ENCODE measurements at places on chromosomes 16 and 17.
A peak's percentile ranks its signal among the peaks of the same experiment; 100 is the strongest.

DNA sequence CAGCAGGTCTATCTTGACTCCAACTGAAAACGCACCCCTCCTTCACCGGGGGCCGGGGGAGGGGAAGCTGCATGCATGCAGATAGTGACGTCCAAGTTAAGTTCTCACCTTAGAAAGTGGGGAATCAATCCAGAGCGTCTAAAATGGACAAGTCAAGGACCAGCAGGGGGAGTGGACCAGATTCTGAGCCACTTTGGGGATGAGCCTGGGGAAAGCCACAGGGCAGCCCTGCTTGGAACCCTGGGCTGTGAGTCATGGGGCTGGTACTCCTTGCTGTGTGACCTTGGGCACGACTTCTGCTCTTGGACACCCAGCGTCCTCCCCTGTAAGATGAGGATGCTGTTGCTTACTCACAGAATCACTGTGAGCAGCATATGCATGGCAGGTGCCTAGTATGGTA, 9.1 kb downstream of the TNFRSF13B start:
- no peak for DNase-seq

DNA sequence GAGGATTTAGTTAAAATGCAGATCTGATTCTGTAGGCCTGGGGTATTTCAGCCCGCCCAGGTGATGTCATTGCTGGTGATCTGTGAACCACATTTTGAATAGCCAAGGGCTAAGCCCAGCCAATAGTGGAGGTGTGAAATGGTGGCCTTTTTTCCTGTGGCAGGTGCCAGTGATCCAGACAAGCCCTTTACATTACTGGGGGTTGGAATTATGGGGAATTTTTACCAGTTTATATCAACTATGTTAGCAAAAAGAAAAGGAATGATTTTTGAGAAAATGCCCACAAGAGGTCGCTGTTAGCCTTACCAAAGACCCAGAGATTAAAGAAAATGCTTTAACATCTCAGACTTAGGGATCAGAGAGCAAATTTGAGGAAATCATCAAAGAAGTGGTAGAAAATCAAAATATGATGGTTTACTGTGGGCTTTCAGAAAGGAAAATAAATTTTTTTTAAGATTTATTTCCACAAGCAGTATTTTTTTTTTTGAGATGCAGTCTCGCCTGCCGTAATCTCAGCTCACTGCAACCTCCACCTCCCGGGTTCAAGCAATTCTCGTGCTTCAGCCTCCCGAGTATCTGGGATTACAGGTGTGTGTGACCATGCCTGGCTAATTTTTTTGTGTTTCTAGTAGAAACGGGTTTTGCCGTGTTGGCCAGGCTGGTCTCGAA, 3.9 kb downstream of the VPS35L start:
- no peak for DNase-seq

GRCh38 chr16:10929853-10930754, 12.2 kb downstream of the DEXI start:
- no peak for DNase-seq

DNA sequence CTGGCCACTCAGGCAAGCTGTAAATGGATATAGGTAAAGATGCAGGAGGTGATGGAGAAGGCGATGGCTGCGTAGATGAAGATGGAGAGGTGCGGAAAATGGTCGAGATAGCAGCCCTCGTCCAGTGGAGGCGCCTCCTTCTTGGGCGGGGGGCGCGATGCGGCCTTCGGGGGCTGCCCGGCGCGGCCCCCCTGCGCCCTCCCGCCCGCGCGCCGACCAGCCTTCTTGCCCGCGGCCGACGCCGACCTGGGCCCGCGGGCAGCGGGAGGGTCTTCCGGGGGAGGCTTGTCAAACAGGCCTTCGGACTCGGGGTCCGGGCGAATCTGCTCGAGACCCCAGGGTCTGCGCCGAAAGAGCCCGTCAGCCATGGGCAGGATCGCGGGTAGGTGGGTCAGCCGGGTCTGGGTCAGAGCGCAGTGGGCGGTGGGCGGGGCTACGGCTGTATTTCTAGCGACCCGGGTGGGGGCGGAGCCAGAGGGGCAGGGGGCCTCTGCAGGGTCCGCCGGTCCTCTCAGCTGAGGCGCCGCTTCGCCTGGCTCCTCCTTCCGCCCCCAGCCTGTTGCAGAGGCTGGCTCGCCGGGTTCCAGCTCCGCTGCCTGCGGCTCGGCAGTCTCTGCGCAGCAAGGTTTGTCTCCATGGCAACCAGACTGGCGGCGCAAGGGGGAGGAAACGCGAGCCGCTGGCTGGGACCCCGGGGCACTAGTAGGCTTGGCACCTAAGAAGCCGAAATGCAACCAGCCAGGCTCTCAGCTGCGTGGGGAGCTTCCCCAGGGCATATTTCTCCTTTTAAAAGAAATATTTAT, 14.4 kb downstream of the MIS12 start:
- DNase-seq, result peak; percentile 59

DNA sequence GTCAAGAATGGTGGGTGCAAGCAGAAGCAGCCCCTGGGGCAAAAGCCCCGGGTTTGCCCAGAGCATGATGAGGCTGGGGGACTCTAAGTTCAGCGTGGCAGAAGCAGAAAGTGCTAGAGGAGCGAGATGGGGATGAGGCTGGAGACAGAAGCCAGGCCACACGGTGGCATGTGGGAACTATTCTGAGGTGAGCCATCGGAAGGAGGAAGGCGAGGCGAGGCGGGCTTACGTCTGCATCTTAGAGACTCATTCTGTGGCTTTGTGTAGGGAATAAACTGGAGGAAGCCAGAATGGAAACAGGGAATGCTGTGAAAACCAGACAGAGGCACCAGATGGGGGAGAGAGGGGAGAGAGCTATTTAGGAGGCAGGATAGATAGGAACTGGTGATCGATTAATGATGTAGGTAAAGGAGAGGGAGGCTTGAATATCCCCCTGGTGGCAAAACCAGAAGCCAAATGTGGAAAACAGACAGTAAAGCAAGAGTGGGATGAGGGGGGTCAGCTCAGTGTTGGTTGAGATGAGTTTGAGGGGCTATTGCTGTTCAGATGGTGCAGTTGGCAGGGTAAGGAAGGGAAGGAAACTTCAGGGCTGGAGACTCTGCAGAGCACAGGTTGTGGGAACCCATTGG, 3.1 kb upstream of the TNFSF13 start:
- DNase-seq, result no peak

GRCh38 chr16:54412037-54412436, 125.5 kb upstream of the IRX3 start:
- no peak for DNase-seq

DNA sequence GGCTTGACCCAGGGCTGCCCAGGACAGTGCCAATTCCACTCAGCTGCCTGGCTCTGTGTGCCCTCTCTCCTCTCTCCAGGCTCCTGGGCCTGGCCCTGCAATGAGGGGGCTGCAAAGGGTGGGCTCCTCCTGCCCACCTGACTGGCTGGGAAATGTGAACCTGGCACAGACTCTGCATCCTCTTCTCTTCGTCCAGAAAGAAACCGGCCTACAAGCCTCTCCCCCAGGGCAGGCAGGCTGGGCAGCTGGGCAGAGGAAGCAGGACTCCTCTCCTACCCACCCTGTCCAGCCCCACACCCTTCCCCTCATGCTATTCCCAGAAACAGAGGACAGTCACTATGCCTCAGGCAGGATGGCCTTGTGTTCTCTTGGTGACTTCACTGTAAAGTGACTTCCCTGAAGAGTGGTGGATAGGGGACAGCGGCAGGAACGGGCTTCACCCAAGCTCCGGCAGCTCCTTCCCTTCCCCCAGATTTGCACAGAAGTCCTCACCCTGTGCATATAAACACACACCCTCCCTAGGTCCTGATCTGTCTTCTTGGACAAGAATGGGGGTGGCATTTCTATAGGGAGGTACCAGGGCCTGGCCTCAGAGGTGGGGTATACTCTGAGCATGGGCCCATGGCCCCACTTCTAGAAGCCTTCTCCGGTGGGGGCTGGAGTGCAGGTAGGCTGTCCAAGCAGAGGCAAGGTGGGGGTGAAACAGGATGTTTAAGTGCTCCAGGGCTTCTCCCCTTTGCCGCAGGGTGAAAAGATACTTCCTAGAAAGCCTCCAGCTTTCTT, 4.9 kb upstream of the STAT5A start:
- DNase-seq, result no peak

GRCh38 chr16:17369421-17370222, 101.1 kb downstream of the XYLT1 start:
- DNase-seq, result no peak

DNA sequence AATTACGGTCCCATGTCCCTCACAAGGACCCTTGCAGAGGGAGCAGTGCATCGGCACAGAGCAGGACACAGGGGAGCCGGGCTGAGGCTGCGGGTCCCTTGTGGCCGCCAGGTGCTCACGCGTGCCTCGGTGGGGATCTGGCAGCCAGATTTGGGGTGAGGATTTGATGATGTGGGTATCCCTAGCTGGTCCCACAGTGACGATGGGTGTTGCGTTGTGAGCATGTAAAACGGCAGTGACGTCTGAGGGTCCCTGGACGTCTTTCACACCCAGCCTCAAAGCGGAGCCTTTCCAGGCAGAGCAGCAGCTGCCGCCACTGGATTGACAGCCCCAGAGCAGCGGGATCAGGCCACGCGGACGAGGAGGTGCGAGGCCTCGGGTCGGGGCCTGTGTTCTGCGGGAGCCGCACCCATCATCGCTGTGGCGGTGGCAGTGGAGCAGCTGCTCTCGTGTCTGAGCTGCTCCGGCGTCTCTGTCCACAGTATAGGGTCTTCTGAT, 54.6 kb downstream of the WDR45B start:
- DNase-seq, result no peak

DNA sequence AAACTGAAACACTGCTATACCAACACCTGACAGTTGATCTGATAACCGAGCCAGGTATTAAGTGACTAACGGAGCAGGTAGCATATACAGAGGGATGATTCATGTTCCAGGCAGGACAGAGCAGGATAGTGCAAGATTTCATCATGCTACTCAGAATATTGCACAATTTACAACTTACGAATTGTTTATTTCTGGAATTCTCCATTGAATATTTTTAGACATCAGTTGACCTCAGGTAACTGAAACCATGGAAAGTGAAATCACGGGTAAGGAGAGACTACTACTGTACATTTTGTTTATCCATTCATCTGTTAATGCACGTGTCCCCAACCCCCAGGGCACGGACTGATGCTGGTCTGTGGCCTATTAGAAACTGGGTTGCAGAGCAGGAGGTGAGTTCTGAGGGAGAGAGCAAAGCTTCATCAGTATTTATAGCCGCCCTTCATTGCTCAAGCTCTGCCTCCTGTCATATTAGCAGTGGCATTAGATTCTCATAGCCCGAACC, 14.5 kb upstream of the PPM1E start:
- no peak for DNase-seq

- DNase-seq, result no peak
Measured at GRCh38 chr16:88884569-88885271, 18.3 kb upstream of the PABPN1L start.

DNA sequence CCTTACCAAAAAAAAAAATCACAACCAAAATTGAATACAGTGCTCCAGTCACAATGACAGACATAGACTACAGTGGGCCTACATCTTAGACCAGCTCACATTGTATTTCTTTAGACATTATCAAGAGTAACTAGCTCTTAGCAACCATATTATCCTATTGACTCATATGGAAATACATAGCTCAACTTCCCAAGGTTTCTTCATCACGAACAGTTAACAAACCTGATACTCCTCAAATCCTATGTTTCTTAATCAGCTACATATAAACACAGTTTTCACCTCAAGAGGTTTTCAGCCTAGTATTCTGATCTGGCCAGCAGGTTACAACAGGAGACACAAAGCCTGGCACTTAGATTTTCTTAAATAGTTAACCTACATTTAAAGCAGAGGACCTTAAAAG, 29.7 kb downstream of the CMC2 start:
- no peak for DNase-seq

DNA sequence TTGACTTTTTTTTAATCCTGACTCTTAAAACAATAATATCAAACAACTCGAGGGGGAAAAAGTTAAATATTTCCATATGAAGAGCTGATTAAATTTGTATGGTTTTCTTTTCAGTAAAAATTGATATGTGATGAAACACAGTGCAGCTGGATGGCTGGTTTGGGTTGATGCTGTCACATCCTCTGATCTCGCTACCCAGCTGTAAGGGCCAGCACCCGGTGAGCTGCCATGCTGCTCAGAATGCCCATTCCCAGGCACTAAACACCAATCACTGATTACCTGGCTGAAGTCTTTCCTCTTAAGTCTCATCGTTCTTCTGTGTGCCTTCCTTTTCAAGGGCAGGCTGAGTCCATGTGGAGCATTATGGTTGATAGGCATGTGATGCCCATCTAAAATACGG, 234.3 kb downstream of the IRX3 start:
- DNase-seq, result no peak

DNA sequence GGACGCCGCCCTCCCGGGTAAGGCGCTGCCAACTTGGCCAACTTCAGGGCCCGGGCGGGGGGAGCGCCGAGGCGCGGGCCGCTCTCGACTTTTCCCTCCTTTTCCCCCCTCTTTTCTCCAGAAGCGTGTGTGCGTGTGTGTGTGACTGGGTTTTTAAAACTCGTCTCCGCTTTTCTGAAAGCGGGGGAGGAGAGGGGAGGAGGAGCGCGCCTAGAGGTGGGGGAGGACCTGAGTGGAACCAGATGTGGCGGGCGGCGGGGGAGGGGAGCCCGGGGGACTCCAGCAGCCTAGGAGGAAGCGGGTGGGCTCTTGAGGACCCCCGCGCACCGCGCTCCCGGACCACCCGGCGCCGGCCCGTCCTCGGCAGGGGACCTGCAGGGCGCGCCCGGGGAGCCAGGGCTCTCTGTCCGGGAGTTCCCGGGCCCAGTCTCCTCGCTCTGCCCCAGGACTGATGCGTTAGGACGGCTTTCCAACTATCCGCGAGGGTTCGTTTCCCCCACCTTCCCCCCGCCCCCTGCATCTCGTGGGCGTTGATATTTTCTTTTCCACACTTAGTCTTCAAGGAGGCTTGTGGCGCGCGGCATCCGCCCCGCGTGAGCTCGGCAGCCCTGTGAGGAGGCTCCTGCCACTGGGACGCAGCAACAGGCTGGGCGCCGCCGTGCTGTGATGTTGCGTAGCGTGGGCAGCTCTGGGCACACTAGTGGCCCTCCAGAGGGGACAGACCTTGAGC, 599 bp downstream of the MRC2 start:
- no peak for DNase-seq

DNA sequence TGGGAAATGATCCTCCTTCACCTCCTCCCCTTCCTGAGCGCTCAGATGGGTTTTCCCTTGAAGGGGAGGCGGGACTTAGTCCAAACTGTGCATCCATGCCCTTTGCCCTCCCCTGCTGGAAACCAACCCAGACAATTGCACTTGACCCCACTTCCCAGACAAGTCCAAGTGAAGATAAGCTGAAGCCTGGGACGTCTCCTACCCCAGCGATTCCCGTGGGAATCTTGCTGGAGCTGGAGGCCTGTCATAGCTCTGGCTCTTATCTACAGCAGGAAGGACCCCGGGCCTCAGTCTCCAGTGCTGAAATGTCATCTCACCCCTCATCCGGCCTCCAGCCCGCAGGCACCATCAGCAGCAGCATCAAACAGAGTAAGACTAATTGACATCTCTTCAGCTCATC, 6.5 kb upstream of the NGFR start:
- no peak for DNase-seq

GRCh38 chr16:24493821-24494220, 45.5 kb upstream of the RBBP6 start:
- no peak for DNase-seq

- DNase-seq, result no peak
Measured at GRCh38 chr17:66949501-66949900, 15.0 kb upstream of the CACNG4 start.

- DNase-seq, result no peak
Measured at GRCh38 chr16:88456356-88457292, 3.5 kb downstream of the ZFPM1 start.

GRCh38 chr17:61551255-61551742, 39.7 kb downstream of the NACA2 start:
- DNase-seq, result no peak
